ENCODE measurements at places on chromosomes 5 and 9.

GRCh38 chr9:38380872-38381534 lies 11.5 kb upstream of the ALDH1B1 start:
- no peak for DNase-seq

- DNase-seq: no peak
Observed at GRCh38 chr9:18906656-18907395, 126.2 kb downstream of the SAXO1 start.

DNA sequence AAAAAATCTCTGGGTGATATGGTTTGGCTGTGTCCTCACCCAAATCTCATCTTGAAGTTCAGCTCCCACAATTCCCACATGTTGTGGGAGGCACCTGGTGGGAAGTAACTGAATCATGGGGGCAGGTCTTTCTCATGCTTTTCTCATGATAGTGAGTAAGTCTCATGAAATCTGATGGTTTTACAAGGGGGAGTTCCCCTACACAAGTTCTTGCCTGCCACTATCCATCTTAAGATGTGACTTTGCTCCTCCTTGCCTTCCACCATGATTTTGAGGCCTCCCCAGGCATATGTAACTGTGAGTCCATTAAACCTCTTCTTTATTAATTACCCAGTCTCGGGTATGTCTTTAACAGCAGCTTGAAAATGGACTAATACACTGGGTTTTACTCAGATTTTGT lies 513.9 kb downstream of the TLE4 start:
- DNase-seq: no peak

DNA sequence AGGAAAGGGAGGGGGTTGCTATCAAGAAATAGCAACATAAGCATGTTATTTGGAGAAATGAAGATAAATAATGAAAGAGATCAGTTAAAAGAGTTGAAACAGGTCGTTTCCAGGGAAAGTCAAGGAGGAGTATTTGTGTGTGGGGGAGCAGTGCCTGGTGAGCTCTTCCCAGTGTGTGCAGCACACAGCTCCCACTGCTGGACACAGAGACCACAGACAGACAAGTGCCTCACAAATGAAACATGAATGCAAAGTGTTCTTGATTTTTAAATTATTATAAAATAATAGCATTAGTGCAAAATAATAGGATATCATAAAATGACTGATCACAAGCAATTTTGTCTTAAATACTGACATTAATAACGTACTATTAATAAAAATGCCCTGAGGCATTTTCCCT lies 40.8 kb downstream of the LIFR start:
- no peak for DNase-seq

DNA sequence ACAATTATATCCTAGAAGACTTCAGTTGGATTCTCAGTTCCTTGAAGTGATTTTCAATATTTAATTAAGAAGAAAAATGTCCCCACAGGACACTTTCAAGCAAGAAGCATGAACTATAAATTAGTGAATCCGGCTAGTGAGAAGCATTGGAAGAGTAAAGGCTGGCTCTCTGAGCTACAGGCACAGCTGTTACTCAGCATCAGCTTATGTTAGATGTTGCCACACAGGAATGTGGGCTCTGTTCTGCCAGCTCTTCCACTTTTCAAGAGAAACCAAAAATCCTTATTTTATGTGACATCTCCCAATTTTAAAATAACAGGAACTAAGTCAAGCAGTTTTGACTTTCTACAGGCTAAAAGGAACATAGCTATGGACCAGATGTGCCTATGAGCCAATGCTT lies 14.9 kb downstream of the ZNF474 start:
- DNase-seq: no peak

DNA sequence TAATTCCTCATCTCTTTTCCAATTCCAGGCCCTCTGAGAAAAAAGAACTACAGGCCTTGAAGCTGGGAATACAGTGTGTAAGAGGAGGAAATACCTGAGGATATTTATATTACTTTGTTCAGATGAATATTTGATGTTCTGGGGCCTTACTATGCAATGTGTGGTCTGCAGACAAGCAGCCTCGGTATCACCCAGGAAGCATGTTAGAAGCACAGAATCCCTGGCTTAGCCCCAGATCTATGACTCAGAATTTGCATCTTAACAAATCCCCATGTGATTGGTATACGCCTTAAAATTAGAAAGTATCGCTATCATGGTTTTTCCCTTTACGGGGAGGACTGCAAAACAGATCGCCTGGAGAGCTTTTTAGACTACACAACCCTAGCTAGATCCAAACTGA lies 121.0 kb downstream of the JAKMIP2 start:
- DNase-seq: no peak

DNA sequence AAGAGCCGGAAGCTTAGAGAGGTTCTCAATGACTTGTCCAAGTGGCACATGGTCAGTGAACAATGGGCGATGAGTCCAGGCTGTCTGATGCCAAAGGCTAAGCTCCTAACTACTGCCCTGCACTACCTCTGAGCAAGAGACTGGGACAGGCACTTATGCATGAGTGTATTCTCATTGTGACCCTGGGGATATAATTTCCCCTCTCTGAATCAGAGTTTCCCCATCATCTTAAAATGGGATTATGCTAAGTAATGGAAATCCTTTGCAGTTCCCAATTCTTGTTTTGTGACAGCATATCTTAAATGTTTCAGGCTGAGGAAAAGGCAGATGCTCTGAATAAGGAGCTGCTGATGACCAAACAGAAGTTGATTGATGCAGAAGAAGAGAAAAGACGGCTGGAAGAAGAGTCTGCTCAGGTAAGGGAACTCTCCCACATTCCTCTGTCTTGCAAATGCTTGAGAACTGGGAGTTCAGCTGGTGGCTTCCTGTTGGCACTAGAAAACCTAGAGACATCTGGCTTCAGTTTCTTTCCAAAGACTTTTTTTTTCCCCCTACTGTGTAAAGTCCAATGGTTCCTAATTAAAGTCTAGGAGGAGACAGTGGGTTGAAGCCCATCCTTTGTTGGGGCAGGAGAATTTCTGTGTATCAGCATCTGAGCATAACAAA lies 64.1 kb downstream of the GPR21 start:
- no peak for DNase-seq

DNA sequence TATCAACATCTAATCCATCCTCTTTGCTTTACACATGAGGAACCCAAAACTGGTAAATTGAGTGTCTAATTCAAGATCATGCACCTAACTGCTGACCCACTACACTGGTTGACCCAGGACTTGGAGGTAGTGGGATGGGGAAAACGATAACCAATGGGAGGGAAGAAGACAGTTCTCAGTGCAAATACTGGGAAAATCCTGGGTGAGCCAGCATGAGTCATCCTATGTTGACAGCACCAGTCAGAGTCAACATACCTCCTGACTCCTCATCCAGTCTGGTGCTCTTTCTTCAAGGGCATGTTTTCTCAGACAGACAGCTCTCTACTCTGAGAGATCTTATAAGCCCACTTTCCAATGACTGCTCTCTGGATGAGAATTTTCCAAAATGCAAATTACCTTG lies 232.8 kb upstream of the PTGER4 start:
- no peak for DNase-seq

Measured in CD4-positive, alpha-beta T cell treated with Interleukin-6 at 100 ng/mL for 8 hours (primary cell).